Pulmonary artery endothelial cell (primary cell): ENCODE measurements at places on chromosomes 4 and X. TPM values are rescaled to one million over a fixed set of nuclear protein-coding genes. Genes with fewer than 3 reads are reported as not detected.

GRCh38 chrX:30637874-30638815, 15.1 kb upstream of the GK start:
- DNase-seq = no peak

DNA sequence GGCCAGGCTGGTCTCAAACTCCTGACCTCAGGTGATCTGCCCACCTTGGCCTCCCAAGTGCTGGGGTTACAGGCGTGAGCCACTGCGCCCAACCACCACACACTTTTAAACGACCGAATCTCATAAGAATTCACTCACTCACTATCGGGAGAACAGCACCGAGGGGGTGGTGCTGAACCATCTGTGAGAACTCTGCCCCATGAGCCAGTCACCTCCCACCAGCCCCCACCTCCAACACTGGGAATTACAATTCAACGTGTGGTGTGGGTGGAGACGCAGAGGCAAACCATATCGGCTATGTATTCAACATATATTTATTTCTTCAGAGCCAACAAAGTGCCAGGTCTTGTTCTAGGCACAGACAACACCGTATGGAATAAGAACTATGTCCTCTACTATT, 3.6 kb downstream of the TLR3 start:
- no peak for DNase-seq

DNA sequence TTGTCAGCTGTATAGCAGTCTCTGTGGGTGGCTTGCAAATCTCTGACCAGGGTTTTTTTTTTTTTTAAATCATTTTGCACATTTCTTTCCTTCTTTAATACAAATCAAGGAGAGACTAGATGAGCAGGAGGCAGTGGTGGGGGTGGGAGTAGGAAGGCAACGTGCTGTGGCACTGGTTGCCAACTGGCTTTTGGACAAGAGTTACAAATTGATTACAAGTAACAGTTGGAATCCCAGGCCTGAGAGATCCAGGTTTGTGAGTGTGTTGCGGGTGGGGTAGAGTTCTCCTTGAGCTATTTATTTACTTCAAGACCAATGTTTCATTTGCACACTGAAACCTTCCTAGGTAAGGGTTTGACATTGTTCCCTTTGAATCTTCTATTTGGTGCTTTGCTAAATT, 325.3 kb downstream of the AFF2 start:
- DNase-seq = no peak

GRCh38 chrX:47749185-47749967, 87.3 kb upstream of the ZNF81 start:
- DNase-seq = no peak

DNA sequence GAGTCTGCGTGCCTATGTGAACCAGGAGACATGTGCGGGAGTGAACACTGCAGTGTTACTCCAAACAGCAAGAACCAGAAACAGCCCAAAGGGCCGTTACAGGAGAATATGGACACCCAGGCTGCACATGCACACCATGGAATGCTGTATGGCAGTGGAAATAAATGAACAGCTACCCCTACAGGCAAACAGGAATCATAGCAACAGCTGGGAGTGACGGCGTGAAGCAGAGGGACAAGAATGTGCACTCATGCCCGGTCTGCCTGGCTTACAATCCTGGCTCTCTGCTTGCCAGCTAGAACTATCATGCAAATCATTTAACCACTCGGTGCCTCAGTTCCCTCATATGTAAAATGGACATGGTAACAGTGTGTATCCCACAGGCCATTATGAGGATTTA, 16.6 kb downstream of the GPKOW start:
- peak; percentile 19 for DNase-seq

GRCh38 chrX:77450996-77451395, 3.8 kb downstream of the FGF16 start:
- DNase-seq = no peak

PCDH7 gene
- 6.8 and 19.7 TPM in 2 replicates for total RNA-seq

GRCh38 chr4:35399912-35400311, 844.4 kb downstream of the ARAP2 start:
- DNase-seq = no peak

GRCh38 chrX:5431823-5432222, 796.8 kb downstream of the NLGN4X start:
- DNase-seq = no peak

- DNase-seq = no peak
These were observed 167.8 kb upstream of the PPP3CA start for GRCh38 chr4:101515099-101515498.

GRCh38 chr4:18025288-18025687, 3.7 kb upstream of the LCORL start:
- no peak for DNase-seq

LAMTOR3 gene
- total RNA-seq = 32.8 and 37.6 TPM in 2 replicates

DNA sequence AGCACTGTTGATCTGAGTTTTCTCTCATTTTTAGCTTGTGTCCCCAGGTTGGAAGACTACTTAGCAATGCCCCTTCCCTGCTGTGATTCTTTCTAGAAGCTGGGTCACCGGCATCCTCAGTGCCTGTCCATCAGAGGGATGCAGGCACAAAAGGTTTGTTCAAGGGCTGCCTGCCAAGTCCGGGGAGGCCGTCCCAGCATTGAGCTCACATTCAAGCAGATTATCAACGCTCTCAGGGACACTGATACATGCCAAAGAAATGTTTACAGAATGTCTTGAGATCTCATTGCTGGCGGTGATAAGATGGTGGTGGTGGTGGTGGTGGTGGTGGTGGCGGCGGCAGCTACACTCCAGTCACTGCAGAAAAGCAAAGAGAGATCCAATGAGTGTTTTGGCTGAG, 79.6 kb upstream of the VCX3A start:
- DNase-seq = no peak

DNA sequence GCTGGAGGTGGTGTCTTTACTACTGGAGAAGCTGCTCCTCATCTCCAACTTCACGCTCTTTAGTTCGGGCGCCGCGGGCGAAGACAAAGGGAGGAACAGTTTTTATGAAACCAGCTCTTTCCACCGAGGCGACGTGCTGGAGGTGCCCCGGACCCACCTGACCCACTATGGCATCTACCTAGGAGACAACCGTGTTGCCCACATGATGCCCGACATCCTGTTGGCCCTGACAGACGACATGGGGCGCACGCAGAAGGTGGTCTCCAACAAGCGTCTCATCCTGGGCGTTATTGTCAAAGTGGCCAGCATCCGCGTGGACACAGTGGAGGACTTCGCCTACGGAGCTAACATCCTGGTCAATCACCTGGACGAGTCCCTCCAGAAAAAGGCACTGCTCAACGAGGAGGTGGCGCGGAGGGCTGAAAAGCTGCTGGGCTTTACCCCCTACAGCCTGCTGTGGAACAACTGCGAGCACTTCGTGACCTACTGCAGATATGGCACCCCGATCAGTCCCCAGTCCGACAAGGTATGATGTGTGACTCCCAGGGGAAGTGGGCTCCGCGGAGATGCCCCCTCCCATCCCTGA, 634 bp downstream of the LRAT start:
- no peak for DNase-seq

DNA sequence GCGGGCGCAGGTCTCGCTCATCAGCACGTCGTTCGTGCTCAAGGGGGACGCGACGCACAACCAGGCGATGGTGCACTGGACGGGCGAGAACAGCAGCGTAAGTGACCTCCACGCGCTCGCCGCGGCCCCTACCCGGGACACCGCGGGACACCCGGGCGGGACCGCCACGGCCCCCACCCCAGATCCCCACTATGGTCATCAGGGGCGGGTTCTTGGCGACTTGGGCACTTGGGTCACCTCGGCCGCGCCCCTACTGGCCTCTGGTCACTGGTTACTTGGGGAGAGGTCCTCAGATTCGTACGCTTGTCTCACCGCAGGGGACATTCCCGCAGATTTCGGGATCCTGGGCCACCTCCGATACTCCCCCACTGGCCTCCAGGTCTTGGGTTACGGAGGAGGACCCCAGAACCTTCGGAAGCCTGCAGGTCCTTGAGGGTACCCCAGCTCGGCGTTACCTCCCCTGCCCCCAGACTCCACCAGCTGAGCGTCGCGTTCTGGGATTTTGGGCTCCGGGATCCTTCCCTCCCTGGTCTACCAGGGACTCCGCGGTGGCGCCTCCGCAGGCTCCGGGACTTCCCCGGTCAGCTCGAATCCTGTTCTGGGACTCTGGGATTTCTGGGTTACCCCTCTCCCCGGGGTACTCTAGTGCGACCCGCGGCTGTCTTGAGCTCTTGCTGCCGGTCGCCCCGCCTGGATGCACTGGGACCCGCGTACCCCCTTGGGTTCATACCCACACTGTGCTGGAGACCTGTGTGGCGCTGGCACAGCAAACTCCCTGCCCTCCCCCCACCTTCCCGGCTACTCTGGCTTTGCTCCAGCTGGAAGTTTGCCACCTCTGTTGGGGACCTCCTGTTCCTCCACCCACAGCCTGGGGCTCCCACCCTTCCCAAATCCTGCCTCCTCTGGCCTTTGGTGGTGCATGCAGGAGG, 956 bp downstream of the SORCS2 start:
- no peak for DNase-seq

- DNase-seq = no peak
These were observed 146.0 kb downstream of the TMEM144 start for GRCh38 chr4:158356301-158356700.

DNA sequence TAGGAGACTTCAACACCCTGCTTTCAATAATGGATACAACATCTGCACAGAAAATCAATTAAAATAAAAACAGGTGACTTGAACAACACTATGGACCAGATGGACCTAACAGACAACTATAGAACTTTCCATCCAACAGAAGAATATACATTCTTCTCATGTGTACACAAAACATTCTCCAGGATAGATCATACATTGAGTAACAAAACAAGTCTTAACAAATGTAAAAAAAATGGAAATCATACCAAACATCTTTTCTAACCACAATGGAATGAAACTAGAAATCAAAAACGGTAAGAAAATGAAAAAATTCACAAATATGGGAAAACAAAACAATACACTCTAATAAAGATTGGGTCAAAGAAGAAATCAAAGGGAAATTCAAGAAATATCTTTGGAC, 24.7 kb downstream of the CYP2U1 start:
- no peak for DNase-seq

DNA sequence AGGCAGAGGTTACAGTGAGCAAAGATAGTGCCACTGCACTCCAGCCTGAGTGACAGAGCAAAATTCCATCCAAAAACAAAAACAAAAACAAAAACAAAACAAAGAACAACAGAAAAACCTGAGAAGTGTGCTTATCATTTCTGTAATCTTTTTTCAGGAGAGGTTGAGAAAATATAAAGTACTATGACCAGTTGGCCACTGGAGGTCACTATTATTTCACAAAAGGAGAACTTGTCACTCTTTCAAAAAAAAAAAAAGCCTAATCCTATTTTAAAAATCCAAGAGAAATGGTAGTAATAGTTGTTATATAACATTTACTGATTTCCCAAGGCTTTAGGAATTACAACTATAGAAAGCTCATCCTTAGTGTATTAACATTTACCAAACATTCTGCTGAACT, 24.9 kb upstream of the RNF150 start:
- no peak for DNase-seq

GAGE12J gene
- total RNA-seq = not detected in 2 replicates

DNA sequence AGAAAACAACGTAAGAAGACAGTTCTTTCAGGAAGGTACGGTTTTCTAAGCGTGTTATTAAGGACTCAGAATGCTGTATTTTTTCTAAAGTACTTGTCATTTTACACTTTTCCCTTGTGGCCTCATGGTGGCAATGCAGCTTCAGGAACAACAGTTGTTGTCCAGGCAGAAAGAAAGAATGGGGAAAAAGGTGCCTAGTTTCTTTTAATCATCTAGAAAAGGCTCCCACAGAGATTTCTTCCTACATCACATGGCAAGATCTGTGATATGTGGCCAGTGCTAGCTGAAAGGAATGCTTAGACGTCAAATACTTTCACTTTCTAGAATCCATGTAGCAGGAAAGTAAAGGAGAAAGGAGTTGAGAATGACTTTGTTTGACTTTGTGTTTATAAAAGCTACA, 49.0 kb upstream of the TRAM1L1 start:
- DNase-seq = no peak

GRCh38 chr4:7103607-7104365, 35.9 kb upstream of the GRPEL1 start:
- DNase-seq = no peak

- DNase-seq = peak; percentile 37
These were observed 28.3 kb downstream of the STK32B start for GRCh38 chr4:5079581-5079980.

DNA sequence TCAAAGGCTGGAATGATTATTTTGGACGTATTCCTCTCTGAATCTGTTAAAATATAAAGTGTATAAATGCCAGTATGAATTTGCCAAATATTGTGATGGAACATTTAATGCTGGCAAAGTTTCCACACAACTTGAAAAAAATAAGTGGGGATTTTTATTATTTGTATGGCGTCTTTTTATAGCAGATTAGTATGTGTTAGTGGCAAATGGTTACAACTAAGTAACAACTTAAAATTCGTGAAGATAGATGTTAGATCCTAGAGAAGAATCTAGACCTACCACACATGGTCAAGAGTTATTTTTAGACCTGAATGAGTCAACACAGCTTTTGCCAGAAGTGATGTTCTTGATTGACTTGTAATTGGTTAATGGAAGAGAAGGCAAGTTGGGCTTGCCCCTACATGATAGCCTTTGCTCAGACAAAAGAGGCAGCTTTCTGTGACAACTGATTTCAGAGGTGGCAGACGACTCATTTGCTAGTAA, 4.8 kb downstream of the CPE start:
- no peak for DNase-seq

GAGE13 gene
- total RNA-seq = not detected in 2 replicates

- DNase-seq = no peak
These were observed 1547.4 kb upstream of the TENM3 start for GRCh38 chr4:180695851-180696250.

GRCh38 chrX:38878641-38879340, 77.5 kb downstream of the MID1IP1 start:
- DNase-seq = no peak

SLAIN2 gene
- 26.5 and 30.1 TPM in 2 replicates for total RNA-seq

GRCh38 chrX:30830326-30830943, 58.6 kb downstream of the TAB3 start:
- no peak for DNase-seq

PDLIM3 gene
- 60.5 and 78.9 TPM in 2 replicates for total RNA-seq

- no peak for DNase-seq
These were observed 222.4 kb downstream of the APBB2 start for GRCh38 chr4:40991908-40992307.

XPNPEP2 gene
- total RNA-seq = not detected in 2 replicates

PRRG3 gene
- total RNA-seq = not detected in 2 replicates

- DNase-seq = no peak
These were observed 370.0 kb downstream of the FBXW7 start for GRCh38 chr4:152165846-152166245.

FAM53A gene
- total RNA-seq = 2.0 and 2.6 TPM in 2 replicates

- DNase-seq = no peak
These were observed 90.8 kb upstream of the SHISA3 start for GRCh38 chr4:42306221-42307109.
